Motor neuron (in vitro differentiated cells): ENCODE measurements at places on chromosomes 12 and 14.
A peak's percentile ranks its signal among the peaks of the same experiment; 100 is the strongest.

- peak; percentile 91 for ATAC-seq
Measured at GRCh38 chr12:21774358-21775132, at the start of gene KCNJ8. Gene KCNJ8 (minus strand): TSS chr12:21774706. CDS start chr12:21773616, 1,090 bp downstream.

GRCh38 chr14:95323917-95324316, 4.2 kb upstream of the CLMN start:
- ATAC-seq, result no peak

GRCh38 chr12:98856897-98857540, 211.9 kb downstream of the APAF1 start:
- ATAC-seq, result no peak

DNA sequence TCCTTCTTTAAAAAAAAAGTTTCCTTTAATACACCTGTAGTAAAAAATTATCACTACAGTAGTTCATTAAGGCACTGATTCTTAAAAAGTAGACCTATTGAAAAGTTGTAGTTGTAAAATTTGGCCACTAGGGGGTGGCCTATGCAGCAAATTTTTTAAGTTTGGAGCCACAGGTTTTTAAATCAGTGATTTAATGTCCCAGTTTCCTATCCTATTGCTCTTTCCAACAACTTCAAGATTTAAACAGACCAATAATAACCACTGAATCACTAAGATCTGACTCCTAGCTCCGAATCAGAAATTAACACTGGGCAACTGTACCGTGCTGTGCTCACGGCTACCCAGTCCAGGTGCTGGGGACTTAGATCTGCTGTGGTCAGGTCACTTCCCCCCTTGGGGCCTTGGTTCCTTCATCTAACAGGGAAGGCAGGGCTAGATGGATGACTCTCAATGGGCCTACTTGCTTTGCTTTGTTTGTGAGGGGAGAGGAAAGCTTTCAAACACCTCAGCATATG, 279.3 kb downstream of the MED13L start:
- ATAC-seq, result peak; percentile 25

DNA sequence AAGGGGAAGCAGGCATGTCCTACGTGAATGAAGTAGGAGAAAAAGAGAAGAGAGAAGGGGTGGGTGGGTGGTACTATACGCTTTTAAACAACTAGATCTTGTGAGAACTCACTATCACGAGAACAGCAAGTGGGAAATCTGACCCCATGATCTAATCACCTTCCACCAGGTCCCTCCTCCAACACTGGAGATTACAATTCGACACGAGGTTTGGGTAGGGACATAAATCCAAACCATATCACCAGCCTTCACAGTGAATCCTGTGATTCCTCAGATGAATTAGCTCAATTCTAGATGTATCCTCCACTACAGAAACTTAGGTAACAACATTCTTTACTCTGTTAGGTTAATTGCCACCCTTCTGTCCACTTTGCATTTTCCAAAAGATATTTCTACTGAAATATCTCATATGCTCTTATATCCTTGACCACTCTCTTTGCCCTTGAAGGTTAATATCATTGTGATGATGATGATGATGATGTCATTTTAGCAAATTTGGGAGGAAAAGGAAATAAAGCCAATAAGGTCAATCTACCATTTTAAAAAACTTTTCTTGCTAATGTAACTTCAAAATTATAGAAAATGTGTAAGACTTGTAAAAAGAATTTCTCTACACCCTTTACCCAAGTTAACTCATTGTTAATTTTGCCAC, 23.2 kb upstream of the CCNT1 start:
- ATAC-seq, result no peak

- ATAC-seq, result no peak
Measured at GRCh38 chr12:113990250-113991223, 24.4 kb upstream of the RBM19 start.

GRCh38 chr12:4555804-4556203, 6.2 kb upstream of the DYRK4 start:
- ATAC-seq, result no peak

DNA sequence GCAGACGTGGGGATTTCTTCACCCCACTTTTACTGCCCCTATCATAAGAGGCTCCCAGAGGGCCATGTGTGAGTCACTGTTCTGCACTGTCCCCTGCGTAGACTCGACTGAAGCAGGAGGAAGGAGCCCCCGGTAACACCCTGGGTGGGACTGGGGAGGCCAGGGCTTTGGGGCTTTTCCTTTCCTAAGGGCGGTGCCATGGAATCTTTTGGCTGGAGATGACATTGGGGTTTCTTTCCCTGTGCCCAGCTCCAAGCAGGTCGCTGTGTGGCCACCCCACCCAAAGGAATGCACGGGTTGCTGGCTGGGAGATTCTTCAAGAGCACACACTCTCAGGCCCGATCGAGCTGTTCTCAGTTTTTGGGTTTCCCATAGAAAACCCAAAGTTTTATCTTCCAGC, 62.3 kb upstream of the RIN3 start:
- no peak for ATAC-seq

GRCh38 chr14:22986508-22987054, 4.2 kb upstream of the AJUBA start:
- peak; percentile 22 for ATAC-seq

DNA sequence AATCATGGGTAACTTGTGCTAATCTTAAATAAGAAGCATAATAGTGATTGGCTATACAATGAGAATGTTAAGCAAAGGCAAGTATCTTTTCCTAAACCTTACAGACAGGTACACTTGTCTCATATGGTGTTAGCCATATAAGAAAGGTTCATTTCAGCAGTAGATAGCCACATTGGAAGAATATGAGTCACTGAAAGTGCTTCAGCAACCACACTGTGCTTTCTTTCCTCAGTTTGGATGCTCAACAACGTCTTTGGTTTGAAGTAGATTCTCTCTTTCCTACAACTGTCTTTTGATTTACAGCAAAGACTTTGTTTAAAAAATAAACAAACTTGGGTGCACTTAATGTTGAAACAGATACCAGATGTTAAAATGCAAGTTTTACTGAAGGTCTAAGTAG, 8.9 kb downstream of the DDHD1 start:
- no peak for ATAC-seq

DNA sequence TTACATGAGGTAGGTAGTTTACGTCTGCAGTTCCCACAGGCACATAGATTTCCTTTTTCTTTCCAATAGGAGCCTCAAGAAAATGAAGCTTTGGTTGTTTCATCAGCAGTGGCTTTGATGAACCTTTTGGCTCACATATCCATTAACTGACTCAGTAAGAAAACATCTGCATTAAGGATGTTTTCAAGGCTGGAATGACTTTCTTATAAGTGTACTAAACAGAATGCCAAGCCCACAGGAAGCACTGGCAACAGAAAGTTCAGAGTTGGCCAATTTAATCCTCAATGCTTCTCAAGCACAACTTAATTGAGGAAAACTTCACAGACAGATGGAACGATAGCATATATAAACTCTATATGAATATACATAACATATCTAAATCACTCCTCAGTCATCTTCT, 63.5 kb downstream of the ST8SIA1 start:
- ATAC-seq, result no peak

DNA sequence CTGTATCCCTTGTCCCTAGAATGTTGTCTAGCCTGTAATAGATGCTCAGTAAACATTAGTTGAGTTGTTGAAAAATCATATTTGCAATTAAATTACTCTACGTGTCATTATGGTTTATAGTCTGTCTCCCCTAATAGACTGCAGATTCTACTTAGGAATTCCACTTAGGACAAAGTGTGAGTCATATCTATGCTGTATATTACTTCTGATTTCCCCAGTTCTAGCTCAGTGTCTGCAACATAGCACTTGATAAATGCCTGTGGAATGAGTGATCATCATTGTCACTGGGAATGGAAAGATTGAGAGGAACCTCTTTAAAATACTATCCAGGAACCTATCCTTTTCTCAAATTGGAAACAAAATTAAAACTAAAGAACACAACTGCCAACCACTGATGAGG, 99.3 kb downstream of the TBX5 start:
- no peak for ATAC-seq

DNA sequence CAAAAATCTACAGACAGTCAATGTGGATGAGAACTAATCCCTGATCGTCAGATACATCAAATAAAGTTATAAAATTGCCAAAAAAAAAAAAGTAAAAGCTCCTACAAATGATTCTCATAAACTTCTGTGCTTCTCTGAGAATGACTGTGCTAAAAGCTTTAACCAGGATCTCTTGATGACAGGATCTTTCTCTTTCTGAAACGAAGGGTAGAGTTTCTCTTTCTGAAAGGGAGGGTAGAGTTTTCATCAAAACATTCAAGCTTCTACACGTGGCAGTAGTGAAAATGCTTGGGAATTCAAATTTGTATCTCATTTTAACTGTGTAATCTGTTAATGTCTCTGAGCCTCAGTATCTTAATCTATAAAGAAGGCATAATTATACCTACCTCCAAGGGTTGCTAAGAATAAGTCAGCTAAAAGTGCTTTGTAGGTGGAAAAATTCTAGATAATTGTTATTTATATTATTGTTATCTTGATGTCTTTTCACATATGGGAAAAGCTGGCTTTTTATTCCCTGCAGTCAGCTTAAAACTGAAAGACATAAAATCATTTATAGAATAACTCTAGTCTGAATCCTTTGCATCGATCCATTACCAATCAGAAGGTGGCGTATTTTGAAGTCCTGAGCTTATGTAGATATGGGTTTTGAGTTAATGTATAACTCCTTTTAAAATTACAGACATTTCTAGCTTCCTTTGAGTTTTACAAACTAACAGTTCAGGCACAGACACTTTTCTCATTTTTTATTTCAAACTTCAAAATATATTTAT, 157.4 kb downstream of the DACT1 start:
- no peak for ATAC-seq

- ATAC-seq, result peak; percentile 34
Measured at GRCh38 chr14:20631023-20631879, 10.2 kb downstream of the OR6S1 start.

DNA sequence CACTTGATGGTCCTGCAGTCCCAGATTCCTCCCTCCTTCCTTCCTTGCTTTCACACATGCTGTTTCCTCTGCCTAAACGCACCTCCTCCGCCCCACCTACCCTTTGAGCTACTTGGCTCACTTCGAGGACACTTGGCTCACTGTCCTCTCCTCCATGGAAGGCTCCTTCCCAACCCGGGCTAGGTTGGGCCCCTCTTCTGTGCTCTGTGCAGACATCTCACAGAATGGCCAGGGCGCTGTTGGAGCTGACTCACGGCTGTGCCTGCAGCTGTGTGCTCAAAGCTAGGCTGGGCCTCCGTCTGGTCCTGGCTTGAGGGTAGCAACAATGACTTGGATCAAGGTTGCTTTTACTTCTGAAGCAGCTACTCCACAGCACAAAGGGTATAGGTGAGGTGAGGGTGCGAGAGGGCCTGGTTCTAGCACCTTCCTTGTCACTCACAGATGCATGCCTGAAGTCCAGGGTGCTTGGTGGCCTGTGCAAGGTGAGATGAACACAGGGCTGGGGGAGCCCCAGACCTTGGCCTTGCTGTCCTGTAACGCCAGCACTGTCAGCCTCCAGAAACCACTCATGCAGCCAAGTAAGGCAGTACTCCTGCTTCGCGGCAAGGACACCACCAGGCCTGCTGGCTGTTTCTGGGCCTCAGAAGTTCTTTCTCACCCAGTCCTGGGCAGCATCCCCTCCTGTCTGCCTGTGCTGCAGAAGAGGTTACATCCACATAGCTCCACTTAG, 61.8 kb downstream of the GALNT16 start:
- no peak for ATAC-seq

- ATAC-seq, result no peak
Measured at GRCh38 chr12:62116986-62117385, 143.2 kb upstream of the USP15 start.

DNA sequence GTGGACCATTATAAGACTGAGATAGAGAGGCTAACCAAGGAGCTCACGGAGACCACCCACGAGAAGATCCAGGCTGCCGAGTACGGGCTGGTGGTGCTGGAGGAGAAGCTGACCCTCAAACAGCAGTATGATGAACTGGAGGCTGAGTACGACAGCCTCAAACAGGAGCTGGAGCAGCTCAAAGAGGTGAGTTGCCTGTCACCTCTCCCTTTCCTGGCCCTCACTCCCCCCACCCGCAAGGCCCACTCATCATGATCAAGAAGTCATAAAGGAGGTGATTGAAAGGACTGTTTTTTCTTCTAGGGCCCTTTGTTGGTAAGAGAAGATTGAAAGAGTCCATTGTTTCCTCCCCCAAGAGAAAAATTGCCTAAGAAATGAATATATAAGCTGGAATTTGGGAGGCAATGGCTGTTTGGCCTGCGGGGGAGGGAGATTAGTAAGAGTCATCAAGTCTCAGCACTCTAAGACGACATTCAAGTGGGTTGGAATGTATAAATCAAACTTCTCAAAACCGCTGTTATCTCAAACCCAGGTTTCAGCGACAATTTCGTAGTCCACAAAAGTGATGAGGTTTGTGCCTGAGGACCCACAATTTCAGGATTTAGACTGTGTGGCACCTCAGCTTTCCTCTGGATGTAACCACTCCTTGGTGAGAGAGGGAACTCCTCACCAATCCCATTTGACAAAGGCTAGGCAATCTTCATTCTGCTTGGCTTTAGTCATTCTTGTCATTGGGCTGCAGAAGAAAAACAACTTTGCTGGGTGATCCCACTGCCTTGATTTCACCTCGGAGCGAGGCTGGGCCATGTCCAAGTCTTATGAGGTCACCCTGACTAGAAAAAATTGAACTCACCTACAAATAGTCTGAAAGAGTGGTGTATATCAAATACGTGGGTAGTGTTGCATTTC, 966 bp downstream of the BICD1 start:
- ATAC-seq, result peak; percentile 1

DNA sequence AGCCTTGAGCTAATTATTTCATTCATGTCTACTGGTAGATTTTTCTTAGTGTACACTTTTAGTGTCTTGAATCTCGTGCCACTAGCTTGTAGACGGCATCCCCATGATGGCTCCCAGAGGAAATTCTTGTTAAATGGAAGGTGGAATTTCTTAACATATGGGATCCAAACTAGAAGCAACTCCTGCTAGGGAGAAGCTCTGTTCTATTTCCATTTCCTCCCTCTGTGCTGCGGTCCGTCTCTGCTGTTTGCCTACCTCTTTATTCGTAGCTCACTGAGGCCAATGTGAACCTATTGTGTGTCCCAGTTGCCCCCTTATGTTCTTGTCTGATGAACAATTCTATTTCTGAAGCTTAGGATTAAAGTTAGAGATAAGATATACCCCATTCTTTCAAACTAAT, 588 bp downstream of the PIK3C2G start:
- no peak for ATAC-seq

DNA sequence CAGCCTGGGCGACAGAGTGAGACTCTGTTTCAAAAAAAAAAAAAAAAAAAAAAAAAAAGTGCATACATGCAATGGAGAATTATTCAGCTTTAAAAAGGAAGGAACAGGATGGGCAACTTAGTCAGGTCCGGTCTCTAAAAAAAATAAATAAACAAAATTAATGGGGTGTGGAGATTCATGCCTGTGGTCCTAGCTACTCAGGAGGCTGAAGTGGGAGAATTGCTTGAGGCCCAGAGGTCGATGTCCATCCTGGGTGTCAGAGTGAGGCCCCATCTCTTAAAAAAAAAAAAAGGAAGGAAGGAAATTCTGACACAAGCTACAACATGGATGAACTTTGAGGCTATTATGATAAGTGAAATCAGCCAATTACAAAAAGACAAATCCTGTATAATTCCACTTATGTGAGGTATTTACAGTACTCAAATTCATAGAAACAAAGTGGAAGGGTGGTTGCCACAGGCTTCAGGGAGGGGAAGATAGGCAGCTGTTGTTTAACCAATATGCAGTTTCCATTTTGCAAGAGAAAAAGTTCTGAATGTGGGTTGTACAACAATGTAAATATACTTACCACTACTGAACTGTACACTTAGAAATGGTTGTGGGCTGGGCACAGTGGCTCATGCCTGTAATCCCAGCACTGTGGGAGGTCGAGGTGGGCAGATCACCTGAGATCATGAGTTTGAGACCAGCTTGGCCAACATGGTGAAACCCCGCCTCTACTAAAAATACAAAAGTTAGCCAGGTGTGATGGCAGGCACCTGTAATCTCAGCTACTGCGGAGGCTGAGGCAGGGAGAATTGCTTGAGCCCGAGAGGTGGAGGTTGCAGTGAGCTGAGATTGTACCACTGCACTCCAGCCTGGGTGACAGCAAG, 12.3 kb upstream of the APOF start:
- ATAC-seq, result peak; percentile 36
